ENCODE measurements at places on chromosomes 12 and 14.

DNA sequence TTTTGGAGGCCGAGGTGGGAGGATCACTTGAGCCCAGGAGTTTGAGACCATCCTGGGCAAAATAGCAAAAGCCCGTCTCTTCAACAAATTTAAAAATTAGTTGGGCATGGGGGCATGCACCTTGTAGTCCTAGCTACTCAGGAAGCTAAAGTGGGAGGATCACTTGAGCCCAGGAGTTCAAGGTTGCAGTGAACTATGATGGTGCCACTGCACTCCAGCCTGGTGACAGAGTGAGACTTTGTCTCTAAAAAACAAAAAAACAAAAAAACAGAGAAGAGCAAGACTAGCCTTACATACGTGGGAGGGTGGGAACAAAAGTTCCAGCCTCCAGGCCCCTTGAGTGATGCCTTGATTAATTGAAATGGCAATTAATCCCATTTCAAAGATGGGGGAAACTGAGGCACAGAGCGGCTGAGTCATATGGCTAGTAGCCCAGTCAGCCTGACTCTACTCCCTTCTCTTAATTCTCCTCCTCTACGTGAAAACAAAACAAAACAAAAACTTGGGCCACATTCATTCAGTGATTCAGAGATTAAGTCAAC is 3.3 kb upstream of the FAM222A start:
- no peak for DNase-seq

GRCh38 chr12:91100906-91101305 is 10.4 kb downstream of the LUM start:
- DNase-seq = peak; percentile 23

DNA sequence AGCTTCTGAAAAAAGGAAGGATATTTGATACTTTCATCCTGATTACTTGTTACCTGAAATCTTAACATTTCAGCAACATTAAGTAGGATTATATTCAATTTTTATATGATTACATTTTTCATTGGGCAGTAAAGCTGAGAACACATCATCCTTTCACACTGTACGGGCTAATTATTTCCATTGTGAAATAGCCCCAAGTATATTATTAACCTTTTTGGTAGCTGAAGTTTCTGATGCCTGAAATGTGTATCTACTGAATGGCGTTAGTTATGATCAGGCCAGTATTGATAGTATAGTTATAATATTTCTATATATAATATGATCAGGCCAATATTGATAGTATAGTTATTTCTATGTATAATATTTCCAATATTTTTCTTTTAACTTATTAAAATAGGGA is 10.1 kb downstream of the SPATS2 start:
- no peak for DNase-seq

- DNase-seq = no peak
These were observed 63.0 kb downstream of the SLC25A47 start for GRCh38 chr14:100386121-100386520.

- no peak for DNase-seq
These were observed 52.0 kb downstream of the ARHGAP5 start for GRCh38 chr14:32129124-32129523.

DNA sequence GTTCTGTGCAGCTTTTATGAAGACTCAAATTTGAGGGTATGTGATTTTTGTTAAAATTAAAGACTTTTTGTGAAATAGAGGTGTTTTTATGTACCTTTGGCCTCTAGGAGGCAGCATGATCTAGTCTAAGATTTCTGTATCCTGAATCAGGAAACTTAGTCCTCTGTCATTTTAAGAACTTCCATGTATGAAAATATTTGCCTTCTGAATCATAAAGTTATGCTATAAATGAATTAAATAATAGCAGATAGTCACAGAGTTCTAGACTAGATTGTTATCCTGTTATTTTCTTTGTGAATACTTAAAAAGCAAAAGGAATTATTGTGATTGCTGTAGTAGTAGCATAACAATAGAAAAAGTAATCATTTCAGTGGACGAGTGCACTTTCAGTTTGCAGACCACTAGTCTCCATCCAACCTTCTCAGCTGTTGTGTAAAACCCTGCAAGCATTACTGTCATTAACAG is 56.3 kb downstream of the FGD4 start:
- peak; percentile 52 for DNase-seq

- no peak for DNase-seq
These were observed 6.6 kb downstream of the BEGAIN start for GRCh38 chr14:100580316-100581227.

DNA sequence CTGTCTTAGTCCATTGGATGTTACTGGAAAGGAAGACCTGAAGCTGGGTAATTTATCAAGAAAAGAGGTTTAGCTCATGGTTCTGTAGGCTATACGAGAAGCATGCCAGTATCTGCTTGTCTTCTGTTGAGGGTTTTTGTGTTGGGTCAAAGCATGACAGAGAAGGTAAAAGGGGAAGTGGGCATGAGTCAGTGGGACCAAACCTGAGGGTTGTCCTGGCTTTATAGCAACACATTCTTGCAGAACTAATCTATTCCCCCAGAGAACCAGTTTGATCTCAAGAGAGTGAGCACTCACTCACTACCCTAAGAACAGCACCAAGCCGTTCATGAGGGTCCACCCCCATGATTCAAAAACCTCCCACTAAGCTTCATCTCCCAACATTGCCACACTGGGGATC is 19.0 kb upstream of the KRAS start:
- DNase-seq = no peak

DNA sequence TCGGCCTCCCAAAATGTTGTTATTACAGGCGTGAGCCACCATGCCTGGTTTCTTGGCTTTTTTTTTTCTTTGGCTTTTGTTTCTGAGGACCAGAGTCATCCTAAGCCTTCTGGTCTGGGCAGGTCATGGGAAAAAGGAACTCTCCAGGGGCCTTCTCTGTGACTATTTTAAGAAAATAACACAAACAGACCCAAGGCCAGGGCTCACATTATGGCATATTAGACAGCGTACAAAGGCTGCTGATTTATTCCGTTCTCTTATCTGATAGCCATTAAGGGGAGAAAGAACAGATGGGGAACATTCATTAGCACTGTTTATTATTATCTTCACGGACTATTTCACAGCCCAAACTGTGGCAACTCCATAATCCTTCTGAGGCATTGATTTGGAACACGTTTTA is 28.8 kb upstream of the MANSC4 start:
- DNase-seq = no peak

DNA sequence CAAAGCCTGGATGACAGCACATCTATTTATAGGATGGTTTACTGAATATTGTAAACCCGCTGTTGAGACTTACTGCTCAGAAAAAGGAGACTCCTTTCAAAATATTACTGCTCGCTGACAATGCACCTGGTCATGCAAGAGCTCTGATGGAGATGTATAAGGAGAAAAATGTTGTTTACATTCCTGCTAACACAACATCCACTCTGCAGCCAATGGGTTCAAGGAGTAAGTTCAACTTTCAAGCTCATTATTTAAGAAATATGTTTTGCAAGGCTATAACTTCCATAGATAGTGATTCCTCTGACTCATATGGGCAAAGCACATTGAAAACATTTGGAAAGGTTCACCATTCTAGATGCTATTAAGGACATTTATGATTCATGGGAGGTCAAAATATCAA is 201.7 kb downstream of the SNAPC1 start:
- no peak for DNase-seq

GRCh38 chr12:131420867-131421447 is 289.9 kb upstream of the SFSWAP start:
- DNase-seq = no peak

GRCh38 chr14:54140551-54140950 is 183.9 kb upstream of the BMP4 start:
- no peak for DNase-seq

DNA sequence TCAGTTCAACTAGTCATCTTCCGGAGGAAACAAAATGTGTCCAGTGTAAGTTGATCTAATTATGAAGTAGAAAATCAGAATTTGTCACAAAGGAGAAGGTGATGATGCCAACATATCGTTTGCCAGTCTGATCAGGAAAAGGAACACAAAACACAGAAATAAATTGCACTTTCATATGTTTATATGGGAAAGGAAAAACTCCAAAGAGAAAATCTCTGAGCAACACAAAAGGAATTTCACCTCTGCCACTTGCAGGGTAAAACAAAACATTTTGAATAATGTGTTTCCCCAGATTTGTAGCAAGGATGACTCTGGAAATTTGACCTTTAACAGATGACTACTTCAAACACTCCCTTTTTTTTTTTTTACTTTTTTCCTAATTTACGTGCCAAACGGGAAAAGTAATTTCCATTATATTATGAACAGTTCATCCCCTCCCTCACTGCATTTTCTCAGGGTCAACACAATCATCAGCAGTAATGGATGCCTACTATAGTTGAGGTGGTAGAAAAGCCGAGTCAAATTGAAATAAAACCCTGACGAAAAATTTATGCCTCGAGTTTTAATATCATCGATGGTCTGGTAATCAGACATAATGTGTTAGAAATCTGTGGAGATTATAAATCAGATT is 25.6 kb downstream of the MGAT4C start:
- DNase-seq = no peak

DNA sequence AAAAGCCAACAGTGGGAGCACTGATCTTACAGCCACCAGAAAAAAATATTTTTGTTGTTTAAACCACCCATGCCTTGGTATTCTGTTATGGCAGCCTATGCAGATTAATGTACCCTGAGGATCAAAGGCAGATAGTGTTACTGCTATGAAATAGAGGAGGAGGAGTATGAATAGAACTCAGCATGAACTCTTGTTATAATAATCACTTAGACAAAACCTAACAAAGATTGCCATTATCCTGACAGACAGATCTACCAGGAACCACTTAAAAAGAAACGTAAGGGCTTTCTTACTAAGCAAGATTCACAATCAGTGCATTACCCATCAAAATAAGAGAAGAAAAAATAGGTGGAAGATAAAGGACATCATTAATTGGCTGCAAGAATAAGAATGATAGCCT is 558.3 kb downstream of the GALC start:
- no peak for DNase-seq

DNA sequence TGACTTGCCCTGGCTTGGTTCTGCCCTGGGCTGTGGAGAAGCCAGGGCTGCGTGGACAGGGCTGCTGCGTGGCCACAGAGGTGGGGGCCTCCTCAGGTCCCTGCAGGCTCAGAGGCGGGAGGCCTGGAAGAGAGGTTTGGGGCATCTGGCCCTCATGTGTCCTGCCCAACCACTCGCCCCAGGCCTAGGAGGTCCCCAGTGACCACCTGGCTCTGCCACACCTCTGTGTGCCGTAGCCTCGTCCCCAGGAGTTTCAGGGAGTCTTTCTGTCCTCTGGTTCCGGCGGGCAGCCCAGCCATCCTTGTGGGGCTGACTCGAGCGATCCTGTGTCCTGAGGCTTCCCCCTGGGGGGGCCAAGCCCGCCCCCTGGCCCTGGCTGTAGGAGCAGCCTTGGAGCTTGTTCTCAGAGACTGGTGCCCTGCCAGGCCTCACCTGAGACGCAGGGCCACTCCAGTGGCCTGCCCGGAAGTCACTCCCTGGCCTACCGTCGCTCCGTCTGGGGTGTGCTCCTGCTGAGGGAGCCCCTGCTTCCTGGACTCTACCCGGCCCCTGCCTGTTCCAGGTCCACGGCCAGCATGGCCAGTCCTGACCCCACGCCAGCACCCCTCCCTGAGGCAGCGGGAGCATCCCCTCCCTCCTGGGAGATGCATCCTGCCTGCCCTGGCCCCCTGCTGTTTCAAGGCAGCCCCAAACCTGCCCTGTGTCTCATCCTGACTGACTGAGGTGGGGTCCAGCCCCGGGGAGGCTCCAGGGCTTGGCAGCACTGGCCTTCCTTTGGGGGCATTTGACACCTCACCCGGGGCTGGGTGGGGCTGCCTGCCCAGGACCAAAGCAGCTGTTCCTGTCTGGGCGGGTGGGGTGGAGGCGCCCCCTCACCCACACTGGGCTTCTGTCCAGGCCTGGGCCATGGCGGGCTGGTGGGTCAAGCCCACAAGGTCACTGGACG is 13.9 kb downstream of the ASPG start:
- no peak for DNase-seq

GRCh38 chr14:86481104-86481503 is 951.2 kb downstream of the FLRT2 start:
- no peak for DNase-seq

GRCh38 chr12:89789862-89790261 is 81.2 kb upstream of the ATP2B1 start:
- no peak for DNase-seq

DNA sequence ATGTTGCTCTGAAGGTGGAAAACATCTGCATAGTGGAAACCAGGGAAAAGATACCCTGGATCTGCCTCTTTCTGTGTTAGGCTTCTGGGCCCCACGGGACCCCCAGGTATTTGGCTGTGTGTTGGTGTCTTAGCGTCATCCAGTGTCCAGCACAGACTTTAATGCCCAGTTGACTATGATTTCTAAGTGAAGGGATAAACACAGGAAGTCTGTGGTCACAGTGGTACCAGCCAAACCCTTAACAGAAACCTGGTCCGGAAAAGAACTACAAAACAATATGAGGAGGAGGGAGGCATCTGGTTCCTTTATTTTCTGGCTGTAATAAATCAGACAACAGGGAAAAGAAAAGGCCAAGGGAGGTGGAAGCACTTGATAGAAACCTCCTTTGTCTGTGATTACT is 56.4 kb downstream of the CMKLR1 start:
- DNase-seq = no peak

- no peak for DNase-seq
These were observed 1.5 kb upstream of the HSP90B1 start for GRCh38 chr12:103928682-103929045.

DNA sequence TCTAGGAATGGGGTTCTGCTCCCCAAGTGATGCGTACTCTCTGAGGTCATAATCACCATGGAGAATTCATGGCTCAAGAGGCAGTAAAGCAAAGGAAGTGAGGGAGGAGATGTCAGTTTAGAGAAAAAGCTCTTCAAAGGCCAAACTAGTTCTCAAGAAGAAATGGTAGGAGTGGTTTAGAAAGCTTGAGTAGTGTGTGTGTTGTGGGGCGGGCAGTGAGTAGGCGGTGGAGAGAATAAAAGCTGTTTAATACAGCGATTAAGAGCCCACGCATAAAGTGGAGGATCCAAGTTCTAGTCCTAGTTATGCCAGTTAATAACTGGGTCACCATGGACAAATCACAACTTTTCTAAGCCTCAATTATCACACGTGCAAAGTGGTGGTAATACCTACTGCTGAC is 55.6 kb downstream of the PTPN21 start:
- no peak for DNase-seq

GRCh38 chr14:101808020-101808641 is 46.6 kb downstream of the PPP2R5C start:
- no peak for DNase-seq

- DNase-seq = peak; percentile 67
These were observed 51.8 kb upstream of the HIF1A start for GRCh38 chr14:61643555-61643954.

- DNase-seq = no peak
These were observed 45.1 kb upstream of the PRPF39 start for GRCh38 chr14:45038865-45039264.
